Lower lobe of right lung (tissue), 2 donors: ENCODE measurements at places on chromosomes 16 and 17. TPM values are rescaled to one million over a fixed set of nuclear protein-coding genes. Genes with fewer than 3 reads are reported as not detected.

Gene SLC12A3
- not detected for total RNA-seq

Gene SOST
- not detected for total RNA-seq

Gene GCGR
- total RNA-seq, result not detected

Gene SCNN1B
- total RNA-seq, result 38.3 TPM

Gene CPHXL2
- not detected for total RNA-seq

Gene GJD3
- total RNA-seq, result 3.1 TPM

Gene SPNS1
- 77.5 TPM for total RNA-seq

Gene RHBDF1
- total RNA-seq, result 35.9 TPM

Gene TK2
- 36.2 TPM for total RNA-seq

Gene ARSG
- 4.2 TPM for total RNA-seq

Gene OSGIN1
- 9.8 TPM for total RNA-seq

Gene PRR29
- 11.3 TPM for total RNA-seq

Gene HCFC1R1
- 43.2 TPM for total RNA-seq

Gene NOB1
- 30.3 TPM for total RNA-seq

Gene GOT2
- 50.7 TPM for total RNA-seq

Gene TMEM114
- total RNA-seq, result not detected
